ENCODE measurements at places on chromosomes 5 and 9.

GRCh38 chr5:1324719-1325190 is 20.1 kb downstream of the CLPTM1L start:
- no peak for DNase-seq

DNA sequence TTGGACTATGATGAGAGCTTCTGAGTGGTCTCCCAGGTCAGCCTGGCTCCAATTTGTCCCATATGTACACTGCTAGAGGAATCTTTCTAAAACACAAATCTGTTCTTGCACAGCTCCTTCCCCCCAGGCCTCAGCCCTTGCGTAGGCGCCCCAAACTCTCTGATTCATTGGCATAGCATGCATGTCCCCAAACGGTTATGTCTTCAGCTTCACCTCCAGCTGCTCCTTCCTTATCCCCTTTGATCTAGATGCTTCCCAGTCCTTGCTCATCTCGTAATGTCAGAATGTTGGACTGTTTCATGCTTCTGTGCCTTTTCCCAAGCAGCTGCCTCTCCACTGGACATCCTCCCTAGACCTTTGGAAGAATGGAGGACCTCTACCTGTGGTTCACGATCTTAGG is 60.1 kb upstream of the BASP1 start:
- DNase-seq = no peak

DNA sequence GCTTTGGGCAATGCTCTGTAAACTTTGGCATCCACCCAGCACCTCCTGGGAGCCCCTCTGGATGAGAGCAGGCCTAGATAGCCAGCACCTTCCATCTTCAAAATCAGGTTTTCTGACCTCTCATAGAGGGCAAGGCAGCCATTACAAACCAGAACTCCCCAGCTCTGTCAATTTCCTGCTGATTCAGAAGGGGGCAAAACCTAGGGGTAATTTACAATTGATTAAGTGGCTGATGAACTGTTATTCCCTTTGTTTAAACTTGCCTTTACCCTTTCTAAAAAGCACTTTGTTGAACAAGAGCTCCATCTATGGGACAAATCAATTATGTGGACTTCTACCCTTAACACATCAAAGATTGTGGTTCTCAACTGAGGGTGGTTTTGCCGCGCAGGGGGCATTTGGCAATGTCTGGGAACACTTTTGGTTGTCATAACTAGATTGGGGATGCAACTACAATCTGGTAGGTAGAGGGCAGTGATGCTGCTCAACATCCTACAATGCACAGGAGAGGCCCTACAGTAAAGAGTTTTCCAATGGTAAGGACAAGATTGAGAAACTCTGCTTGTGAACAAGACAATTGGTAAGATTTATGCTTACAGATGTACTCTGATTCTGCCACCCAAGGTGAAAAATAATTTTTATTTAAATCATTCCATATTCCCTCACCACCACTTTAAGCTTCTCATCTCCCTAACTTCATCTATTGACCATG is 184.1 kb downstream of the MARCHF11 start:
- no peak for DNase-seq

DNA sequence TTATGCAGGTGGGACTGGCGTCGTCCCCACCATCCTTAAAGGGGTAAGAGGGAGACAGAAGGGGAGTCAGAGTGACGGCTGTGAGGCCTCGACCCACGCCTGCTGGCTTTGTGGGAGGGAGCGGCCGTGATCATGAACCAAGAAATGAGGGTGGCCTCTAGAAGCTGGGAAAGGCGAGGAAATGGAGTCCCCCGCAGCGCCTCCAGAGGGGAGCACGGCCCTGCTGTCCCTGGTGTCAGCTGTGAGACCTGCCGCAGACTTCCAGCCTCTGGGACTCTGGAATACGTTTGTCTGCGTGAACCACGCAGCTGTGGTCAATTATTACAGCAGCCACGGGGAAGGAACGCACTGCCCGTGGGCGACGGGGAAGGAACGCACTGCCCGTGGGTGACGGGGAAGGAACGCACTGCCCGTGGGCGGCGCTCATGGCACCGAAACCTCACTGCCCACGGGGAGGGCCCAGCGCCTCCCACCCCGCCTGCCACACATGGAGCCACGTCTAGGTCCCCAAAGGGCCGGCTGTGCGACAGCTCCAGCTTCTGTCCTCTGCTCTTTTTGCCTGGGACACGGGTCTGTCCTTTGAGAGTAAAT is 108.8 kb upstream of the RAPGEF1 start:
- no peak for DNase-seq

GRCh38 chr9:103183701-103184171 is 188.6 kb downstream of the CYLC2 start:
- DNase-seq = no peak

DNA sequence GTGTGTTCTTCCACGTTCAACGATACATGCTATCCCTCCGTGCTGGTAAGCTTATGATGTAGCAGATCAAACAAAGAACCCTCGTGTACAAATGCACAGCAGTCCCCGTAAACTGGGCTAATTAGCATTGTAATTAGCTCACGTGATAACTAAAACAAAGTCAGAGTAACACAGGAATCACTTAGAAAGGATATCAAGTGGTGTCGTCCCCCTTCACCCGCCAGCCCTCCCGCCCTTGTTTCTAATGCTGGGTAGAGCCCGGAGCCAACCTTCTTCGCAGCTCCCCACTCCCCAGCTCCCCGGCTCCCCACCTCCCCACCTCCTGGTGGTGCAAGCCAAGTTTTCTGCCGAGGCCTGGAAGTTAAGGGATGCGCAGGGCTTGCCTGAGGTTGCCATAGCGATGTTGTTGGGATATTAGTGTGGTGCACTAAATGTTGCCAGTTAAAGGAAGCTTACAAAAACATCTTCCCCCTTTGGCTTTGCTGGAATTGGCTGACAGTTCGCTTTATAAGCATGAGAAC is 357.9 kb upstream of the CCNH start:
- DNase-seq = no peak

GRCh38 chr5:154276973-154277331 is 86.4 kb downstream of the GALNT10 start:
- no peak for DNase-seq

All from NCI-H187 treated with DMSO at 0.1 percent for 48 hours (cell line).